ENCODE measurements at places on chromosomes 2 and 18.

DNA sequence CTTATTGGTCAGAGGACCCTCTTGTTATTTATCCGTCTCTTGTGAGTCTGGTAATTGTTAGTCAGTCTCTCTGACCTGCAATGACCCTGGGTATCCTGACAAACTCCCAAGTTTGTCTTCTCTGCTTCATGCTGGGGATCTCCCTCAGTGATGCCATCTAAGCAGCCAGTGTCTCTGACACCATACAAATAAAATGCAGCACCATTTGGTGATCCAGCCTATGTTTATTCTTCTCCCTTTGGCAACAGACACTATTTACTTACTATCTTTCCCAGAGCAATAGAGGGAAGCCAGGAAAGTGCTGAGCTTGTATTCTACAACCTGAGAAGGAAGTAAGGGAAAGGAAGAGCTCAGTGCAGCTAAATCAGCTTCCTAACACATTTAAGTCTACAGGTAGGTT, 15.9 kb downstream of the SERPINE2 start:
- DNase-seq: no peak

- DNase-seq: no peak
These were observed 58.2 kb upstream of the DSEL start for GRCh38 chr18:67574749-67575148.

- DNase-seq: no peak
These were observed 434.5 kb downstream of the BCL11A start for GRCh38 chr2:60118917-60119316.

- DNase-seq: no peak
These were observed 258.5 kb downstream of the RND3 start for GRCh38 chr2:150228936-150229335.

GRCh38 chr2:37585982-37586621, 85.3 kb downstream of the CDC42EP3 start:
- DNase-seq: no peak

GRCh38 chr2:170963386-170963785, 34.3 kb downstream of the GORASP2 start:
- DNase-seq: no peak

DNA sequence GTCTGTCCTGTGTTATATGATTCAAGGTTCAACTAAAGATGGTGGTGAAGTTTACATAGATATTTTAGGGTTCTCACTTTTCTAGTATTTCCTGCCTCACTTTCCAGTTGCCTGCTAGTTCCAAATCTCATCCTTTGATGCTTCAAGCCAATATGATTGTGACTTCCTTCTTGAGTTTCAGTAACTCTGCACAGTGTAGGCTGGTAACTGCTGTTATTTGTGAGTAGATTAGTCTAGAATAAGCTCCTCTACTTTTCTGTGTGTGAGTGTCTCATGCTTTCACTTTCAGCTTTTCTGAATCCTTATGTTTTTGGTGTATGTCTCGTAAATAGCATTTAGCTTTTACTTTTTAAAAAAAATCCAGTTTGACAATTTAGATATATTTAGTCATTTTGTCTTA, 42.6 kb downstream of the GALNT1 start:
- no peak for DNase-seq

DNA sequence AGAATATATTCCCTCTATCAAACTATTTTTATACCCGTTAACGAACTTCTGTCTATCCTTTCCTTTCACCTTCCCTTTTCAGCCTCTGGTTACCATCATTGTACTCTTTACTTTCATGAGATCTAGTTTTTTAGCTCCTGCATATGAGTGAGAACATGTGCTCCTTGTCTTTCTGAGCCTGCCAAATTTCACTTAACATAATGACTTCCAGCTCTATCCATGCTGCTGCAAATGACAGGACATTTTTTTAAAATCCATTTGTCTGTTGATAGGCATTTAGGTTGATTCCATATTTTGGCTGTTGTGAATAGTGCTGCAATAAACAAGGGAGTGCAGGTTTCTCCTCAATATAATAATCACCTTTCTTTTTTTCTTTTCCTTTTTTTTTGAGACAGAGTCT, 8.2 kb upstream of the CCDC195 start:
- no peak for DNase-seq

GRCh38 chr2:172643142-172643541, 87.3 kb downstream of the PDK1 start:
- no peak for DNase-seq

- DNase-seq: no peak
These were observed 201.6 kb downstream of the ERBB4 start for GRCh38 chr2:212337036-212337435.

DNA sequence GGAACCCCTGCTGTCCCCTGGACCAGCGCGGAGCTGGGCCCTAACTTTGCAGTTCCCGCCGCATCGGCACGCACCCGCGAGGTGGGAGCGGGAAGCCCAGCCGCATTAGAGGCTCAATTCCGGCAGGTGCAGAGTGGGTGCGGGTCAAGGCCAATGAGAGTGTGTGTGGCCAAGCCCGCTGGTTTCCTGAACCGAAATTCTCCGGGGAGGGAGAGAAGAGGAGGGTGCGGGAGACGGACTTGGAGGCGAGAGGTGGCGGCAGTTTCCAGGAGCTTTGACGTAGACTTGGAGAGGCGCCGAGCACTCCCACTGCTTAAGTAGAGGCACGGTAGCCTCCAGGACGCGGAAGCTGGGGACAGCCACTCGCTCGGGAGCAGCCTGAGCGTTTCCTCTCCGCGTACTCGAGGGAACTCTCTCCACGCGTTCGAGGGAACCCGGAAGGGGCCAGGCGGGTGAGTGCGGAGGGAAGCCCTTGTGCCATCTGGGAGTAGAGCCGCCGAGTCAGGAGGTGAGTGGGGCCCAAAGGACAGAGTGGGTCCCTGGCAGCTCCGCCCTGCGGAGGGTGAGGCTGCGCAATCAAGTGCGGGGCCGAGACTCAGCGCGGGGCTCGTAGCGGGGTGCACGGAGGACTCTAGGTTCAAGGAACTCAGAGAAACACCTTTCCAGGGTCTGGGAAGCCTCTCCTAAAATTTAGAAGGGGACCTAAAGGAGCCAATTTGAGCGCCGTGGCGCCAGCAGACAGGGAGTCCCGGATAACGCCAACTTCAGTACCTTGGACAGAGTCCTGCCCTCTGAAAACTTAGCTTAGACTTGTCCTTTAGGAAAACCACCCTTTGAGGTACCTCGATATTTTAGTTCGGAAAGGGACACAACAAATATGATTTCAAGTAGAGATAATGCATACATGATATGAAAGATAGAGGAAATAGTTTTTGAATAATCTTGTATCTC, at the start of gene FAM237A:
Gene FAM237A, plus strand, starts transcription at position 413 of the 951 bp plus-strand sequence. CDS start 1,750 bp downstream, outside the sequence.
- no peak for DNase-seq

GRCh38 chr2:152067823-152068222, 31.0 kb downstream of the CACNB4 start:
- DNase-seq: no peak

GRCh38 chr18:65257149-65257548, 493.7 kb upstream of the CDH7 start:
- no peak for DNase-seq

DNA sequence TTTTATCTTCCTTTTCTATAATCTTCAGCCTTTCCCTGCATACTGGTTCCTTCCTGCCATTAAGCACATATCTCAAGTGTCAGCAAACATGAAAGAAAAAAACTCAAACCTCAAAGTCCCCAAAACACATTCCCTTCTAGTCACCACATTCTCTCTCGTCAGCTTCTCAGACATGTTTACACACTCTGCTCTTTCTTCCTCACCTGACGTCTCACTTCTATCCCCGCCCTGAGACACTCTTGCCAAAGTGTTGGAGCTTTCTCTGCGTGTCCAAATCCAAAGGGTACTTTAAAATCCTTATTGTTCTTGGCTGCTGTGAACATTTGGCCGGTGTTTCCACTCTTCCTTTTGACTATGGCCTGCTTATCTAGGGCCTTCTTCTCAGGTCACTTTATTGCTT, 47.9 kb downstream of the SOX11 start:
- DNase-seq: no peak

DNA sequence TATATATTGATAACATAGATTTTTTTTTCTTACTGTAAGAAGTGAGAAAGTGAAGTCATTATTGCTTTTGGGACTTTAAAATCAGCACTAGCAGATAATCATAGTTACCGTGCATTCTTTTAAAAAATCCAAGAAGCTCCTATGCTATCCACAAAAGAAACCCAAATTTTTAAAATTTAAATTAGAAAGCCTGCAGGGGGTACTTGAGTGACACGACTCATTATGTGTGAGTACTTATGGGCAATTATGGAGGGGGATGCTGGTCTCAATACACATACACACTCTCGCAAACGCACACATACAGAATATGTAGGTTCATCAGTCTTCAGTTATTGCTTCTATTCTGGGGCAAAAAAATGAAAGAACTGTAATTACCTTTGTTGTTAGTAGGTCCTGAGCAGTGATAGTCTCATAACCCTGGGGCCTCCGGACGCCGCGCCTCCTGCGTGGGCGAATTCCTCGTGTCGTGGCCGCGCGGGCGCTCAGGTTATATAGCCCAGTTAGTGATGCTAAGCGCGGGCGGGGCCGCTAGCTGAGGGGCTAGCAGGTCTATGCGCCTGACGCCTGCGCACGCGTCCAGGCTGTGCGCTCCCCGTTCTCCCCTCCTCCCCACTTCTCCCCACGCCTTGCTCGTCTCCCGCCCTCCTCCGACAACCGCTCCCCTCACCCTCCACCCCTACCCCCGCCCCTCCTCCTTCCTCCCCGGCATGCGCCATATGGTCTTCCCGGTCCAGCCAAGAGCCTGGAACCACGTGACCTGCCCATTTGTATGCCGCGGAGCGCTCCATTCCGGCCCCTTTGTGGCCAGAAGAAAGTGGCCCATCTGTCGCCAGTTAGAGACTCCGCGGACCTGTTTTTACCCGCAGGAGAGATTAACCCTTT, at the start of gene NEUROD1:
Gene NEUROD1, minus strand, starts transcription at position 463 of the 882 bp plus-strand sequence. CDS start 1,657 bp downstream, outside the sequence.
- no peak for DNase-seq

DNA sequence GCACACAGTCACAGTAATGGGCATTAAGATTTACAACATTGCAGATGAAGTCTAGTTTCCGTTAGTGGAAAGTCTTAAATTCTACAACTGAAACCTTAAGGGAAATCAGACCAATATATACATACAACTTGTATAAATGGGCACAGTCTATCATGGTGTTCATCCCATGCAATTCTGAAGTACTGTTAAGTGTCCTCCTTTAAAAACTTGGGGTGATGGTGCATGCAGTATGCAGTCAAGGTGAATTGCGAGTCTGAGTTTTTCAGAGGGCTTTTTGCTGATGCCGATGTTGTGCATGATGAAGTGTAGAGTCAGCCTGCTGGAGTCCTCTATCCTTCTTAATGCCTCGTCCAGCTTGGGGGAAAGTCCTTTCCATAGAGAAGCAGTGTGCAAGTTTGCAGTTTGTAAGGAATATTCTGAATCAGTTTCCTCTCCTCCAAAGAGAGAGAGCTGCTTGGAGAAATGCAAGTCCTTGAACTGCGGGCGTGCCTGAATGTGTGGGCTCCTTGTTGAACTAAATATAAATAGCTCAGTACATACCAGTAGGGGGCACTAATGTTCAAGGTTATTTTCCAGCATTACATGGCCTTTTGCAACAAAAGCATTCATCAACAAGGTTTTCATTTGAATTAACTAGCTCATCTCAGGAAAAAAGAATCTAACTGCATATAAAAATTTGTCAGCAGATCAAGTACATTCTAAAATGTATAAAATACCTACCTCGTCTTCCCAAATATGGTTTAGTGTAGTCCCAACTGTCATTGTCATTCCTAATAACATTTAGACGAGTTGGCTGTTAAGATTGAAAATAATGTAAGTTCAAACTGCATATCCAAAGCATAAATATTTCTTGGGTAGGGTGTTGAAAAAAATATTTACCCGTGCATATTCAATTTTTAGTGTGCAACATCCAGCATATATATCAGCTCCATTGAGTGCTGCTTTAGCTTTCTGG, 21.3 kb downstream of the HNRNPLL start:
- no peak for DNase-seq

DNA sequence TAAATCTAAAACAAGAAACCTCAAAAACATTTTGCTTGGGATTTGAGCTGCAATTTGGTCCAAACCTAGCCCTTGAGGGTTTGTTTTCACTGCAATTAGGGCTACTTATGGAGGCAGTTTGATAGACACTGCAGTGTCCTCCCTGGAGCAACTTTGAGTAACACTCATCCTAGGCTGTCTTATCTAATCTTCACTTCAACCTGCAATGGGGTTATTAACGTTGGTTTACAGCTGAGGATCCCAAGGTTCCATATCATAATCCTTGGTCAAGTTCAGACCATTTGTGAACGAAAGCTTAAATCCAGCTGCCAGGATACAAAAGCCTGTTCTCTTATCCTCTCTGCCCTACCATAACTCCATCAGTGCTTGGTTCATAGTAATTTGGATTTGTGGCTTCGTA, 2.5 kb downstream of the ANXA4 start:
- DNase-seq: no peak

DNA sequence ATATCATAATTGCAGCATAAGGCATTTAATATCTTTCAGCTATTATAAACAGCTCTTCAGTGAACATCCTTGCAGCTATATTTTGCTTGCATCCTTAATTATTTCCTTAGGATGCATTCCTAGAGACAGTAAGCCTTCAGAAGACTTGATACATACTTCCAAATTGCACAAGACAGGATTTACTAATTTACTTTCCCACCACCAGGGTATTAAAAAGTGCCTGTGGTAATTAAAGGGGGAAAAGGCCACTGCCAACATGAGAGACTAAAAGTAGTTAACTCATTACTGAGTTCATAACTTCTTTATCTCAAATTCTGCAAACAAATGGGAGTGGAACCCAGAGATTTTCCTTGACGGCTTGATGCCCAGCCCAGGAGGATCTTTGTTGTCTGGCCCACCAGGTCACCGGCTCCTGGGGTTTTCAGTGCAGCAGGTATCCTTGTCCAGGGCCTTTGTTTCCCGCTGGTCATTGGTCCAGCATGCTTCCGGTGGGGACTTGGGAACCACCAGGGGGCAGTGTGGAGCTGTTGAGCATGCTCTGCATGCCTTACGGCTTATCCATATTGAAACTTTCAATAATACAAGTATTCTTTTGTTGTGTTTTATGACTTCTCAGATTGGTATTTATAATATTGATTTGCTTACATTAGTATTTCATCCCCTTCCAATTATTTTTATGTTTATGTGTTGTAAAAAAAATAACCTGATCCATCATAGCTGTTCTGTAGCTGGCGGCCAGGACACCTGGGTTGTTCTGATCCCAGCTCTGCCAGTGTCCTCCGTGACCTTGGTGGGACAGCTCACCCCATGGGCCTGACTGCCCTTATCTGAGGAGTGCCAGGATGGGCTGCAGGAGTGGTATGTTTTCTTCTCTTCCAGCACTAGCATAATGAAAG, 61.4 kb downstream of the TGOLN2 start:
- DNase-seq: no peak
